ENCODE measurements at places on chromosomes 12 and 14.

GRCh38 chr12:4849795-4850345, 59.8 kb upstream of the KCNA1 start:
- no peak for DNase-seq

DNA sequence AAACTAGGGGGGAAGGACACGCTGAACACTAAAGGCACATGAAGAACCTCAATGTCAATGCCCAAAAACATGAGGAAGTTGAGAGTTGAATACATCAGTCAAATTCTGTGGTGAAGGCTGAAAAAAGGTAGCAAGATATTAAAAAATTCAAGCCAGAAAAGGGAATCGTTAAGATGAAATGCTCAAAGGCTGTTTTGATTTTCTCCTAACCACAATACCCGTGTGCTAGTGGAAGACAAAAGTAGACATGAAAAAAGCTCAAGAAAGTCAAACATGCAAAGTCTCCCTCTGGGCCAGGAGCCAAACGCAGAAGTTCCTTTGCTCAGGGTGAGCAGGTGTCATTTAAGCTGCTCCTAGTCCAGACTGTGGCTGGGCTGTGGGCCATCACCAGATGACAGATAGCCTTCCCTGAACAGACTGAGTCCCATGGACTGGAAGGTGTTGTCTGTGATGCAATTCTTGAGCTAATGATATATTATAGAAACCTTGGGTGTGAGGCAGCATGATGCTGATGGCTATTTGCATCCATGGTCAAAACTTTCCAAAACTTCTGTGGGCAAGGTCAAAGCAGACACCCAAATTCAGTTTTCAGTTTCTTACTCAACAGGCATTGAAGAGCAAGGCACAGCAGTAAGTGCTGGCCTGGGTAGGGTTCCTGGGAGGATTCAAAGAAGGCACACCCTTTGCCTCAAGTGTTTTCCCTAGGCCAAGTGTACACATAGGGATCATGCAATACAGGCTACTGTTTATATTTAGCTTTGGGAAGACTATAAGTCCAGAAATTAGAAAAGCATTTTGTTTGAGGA, 81.6 kb downstream of the MYRFL start:
- DNase-seq, result no peak

- no peak for DNase-seq
Observed at GRCh38 chr12:77299001-77299400, 233.6 kb upstream of the E2F7 start.

DNA sequence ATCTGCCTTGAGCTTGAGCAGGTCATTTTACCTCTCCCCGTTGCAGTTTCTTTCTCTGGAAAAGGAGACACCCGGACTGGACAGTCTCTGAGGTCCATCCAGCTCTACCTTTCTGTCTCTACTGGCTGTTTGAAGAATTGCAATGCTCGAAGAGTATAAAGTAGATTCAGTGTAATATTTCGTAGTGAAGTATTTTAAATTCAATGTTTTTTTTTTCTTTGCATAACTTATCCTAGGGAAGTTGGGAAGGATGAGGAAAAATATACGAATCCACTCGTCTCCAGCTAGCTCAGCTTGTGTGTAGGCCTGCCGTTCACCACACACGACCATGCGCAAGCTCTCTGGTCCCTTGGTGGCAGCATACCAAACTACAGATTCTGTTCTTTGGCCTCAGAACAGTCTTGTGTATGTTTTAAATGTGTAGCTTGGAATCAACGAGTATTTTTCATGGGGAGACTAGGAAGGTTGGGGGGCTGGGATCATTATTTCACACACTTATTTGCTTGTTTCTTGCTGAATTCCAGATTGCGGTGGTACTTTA, 307.9 kb downstream of the CACNA1C start:
- no peak for DNase-seq

DNA sequence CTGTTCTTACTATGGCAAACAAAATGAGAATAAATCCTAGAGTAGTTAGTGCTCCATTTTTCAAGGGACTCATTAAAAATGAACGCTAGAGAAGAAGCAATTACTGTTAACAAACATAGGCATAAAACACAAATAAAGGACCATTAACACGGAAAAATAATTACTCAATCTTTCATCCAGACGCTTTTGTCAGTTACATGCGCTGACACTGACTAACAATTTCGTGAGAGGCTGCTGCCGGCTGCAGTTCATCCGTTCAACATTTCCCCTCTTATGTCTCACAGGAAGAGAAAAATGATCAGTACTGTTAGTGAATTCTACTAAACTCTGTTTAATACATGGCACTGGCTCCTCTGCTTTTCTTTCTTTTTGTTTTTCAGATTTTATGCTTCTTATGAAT, 472.7 kb upstream of the FLRT2 start:
- DNase-seq, result no peak

GRCh38 chr14:34168656-34169055, 217.8 kb upstream of the EGLN3 start:
- no peak for DNase-seq

DNA sequence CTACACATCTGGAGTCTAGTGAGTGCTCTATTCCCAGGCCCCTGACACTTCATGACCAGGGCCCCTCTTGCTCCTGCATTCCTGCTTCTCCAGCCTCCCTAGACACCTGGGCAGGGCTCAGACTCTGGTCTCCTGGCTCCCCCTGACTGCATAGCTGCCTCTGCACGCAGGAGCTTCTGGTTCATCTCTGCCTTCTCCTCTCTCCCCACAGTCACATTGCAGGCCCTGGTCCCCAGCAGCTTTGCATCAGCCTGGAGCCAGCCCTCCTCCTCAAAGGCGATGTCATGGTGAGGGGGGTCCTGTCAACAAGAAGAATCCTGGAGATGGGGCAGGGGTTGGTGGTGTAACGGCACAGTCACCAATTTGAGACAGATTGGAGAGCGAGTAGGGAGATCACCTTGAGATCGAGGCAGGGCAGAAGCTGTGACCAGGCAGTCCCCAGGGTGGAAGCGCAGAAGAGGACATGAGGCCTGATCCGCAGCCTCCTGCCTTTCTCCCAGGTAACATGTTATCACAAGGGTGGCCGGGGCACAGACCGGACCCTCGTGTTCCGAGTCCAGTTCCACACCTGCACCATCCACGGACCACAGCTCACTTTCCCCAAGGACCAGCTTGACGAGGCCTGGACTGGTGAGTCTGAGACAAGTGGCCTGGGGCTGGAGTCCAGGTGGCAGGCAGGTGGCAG, 8.1 kb downstream of the TNS2 start:
- no peak for DNase-seq

GRCh38 chr12:120367924-120368788, 808 bp downstream of the MSI1 start:
- no peak for DNase-seq

GRCh38 chr14:50335389-50335788, 23.3 kb downstream of the DMAC2L start:
- peak; percentile 94 for DNase-seq

DNA sequence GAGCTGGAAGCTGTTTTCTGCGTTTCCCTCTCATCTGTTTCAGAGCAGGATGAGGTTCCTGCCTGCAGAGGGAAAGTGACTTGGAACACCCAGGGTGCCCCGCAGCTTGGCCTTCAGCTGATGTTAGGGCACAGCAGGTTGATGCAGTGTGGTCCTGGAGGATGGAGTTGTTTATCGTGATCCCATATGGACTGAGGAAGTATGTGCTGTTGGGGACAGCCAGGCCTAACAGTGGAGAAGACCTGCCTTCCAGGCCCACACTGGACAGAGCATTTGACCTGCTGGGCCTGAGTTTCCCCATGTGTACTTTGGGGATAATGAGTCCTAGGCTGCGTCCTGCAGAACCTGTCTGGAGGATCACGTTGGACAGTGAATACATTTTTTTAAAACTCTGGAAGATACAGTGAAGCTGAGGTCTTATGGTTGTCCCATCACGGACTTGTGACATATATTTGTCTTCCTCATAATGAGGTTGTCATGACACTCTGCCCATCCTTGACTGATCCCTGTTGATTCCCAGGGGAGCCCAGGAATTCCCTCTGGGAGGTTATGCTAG, 12.8 kb downstream of the SERPINA1 start:
- DNase-seq, result no peak

GRCh38 chr12:96810477-96810876, 96.6 kb upstream of the NEDD1 start:
- no peak for DNase-seq

DNA sequence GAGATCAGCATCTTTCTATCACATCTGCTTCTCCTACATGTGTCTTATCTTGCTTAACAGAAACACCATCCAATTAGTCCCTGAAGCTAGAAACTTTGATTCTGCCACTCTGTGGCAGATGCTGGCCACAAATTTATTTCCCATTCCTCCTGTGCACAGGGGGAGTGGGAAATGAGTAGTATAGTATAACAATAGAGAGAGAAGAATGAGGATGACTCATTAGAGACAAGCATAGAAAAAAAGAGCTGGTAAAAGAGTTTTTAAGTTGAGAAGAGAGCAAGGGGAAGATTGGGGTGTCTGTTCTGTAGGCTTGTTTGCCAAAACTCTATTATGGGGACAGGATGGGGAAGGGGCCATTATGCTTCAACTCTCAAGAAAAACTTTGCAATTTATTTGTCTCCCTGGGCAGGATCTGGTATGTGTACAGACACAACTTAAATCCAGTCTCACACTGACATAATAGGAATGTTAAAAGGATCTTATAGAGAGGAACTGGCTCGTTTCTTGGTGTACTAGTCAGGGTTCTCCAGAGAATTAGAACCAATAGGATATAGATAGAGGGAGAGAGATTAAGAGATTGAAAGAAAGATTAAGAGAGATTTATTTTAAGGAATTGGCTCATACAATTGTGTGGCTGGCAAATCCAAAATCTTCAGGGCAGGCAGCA, 142.6 kb upstream of the CPSF6 start:
- DNase-seq, result no peak

GRCh38 chr14:90809530-90810312, 6.5 kb downstream of the TTC7B start:
- no peak for DNase-seq

DNA sequence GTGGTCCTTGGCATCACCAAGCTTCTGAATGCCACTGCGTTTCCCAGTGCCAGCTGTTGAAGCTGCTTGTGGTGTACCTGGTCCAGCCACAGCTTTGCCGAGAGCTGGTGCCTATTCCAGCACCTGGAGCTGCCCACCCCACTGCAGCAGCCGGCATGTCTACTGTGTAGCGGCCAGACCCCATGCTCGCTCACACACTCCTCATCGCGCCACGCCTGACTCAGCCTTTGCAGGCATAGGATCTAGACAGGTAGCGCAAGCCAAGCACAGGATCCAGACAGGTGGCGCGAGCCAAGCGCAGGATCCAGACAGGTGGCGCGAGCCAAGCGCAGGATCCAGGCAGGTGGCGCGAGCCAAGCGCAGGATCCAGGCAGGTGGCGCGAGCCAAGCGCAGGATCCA, 11.6 kb upstream of the ZNF605 start:
- no peak for DNase-seq

DNA sequence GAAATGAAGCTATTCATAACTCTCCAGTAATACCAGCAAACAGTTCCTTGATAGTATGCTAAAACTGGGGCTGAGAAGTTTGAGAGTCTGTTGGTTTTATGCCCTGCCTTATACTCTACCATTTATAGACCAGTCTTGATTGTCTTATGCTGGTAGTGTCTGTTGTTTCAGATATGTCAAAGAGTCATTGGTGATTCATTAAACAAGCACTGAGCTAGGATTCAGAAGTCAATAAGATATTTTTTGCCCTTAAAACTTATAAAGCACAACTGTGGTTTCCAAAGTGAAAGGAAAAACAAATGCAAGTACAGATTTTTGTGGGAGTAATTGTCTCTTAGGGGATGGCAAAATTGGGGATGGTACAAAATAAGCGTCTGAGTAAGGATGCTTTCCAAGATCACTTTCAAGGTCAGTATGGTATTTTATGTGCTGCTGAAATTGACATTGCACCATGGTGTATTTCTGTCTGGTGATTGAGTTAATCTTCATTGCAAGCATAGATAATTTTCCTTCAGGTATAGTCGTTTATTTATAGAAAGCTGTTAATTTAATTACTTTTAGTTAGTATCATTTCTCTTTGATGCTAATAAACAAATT, 289.5 kb upstream of the E2F7 start:
- DNase-seq, result no peak

DNA sequence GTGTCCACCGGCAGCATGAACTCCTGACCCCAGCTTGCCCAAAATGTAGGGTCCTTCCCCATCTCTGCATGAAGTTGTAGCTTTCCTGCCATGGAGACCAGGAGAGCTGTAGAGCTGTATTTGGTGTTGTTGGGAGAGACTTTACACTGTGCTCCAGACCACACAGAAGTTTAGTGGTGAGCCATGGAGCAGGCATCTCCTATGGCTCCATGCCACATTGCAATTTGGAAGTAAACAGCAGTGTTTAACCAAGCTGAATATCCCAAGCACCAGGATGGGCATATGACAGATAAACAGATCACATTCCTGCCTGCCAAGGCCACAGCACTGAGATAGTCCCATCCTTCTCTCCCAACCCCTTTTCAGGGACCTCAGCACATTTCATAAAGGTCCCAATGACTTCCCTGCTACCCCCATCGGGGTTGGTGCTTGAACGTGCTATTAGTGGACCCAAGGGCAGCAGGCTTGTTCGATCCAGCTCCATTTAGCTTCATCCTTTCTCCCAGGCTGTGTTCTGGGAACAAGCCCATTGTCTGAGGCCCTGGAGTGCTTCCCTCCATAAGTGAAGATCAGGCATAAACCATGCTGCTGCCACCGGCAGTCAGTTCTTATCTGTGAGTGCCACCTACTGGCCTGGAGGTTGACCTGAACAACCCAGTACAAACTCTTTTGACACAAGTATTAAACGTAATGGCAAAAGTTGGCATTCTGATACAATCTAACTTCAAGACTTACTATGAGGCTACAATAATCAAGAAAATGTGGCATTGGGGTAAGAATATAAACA, 172.3 kb upstream of the ATXN7L3B start:
- DNase-seq, result no peak

GRCh38 chr14:61229981-61230380, 51.2 kb downstream of the TMEM30B start:
- DNase-seq, result peak; percentile 92

DNA sequence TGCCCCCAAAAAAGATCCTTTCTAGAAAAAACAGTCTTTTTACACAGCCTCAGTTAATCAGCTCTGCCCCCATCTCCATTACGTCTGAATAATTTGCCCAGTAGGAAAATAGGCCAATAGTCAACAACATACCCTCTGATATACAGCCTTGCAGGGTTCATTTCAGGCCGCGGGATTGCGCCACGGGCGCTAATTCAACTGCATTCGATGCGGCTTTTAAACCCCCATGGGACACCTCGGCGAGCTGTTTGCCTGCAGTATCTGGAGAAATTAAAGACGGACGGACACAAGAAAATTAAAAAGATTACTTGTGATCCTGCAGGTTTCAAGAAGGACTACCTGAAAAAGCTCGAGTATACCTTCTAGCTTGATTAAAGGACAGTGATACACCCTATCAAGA, 36.1 kb downstream of the ERP29 start:
- no peak for DNase-seq

GRCh38 chr14:72771561-72771960, 122.3 kb downstream of the DPF3 start:
- no peak for DNase-seq

DNA sequence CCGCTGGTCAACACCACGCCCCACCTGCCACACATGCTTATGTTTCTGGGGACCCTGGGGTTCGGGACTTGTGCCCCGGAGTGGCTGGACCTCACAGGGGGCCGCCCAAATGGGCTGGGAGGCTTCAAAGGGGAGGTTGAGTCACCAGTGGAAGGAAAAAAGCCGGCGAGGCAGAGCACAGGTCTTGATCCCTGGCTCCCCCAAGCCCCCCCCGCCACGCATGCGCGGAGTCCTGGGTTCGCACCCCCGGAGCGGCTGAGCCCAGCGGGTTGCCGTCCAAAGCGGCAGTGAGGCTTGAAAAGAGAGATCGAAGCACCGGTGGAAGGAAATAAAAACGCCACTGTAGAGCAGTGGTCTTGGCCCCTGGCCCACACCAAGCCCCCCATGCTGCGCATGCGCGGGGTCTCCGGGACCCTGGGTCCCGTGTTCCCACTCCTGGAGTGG, 313.5 kb downstream of the ALG10 start:
- DNase-seq, result no peak
